Stimulated activated CD8-positive, alpha-beta memory T cell treated with anti-CD3 and anti-CD28 coated beads, Interleukin-15, amount 100 ng/mL, for 4 hours (primary cell): ENCODE measurements at places on chromosomes 1 and 21.

- DNase-seq = no peak
Measured at GRCh38 chr1:37673920-37674319, 18.4 kb upstream of the CDCA8 start.

DNA sequence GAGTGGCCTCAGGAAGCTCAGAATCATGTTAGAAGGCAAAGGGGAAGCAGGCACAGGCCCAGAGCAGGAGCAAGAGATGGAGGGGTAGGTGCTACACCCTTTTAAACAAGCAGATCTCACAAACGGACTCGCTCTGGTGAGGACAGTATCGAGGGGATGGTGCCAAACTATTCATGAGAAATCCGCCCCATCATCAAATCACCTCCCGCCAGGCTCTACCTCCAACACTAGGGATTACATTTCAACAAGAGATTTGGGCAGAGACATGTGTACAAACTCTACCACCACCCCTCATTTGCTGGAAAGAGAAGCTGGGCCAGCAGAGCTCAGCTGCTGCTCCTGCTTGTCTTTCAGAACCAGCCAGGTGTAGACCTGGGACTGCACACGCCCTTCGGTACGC, 32.9 kb downstream of the MIS18A start:
- DNase-seq = no peak

DNA sequence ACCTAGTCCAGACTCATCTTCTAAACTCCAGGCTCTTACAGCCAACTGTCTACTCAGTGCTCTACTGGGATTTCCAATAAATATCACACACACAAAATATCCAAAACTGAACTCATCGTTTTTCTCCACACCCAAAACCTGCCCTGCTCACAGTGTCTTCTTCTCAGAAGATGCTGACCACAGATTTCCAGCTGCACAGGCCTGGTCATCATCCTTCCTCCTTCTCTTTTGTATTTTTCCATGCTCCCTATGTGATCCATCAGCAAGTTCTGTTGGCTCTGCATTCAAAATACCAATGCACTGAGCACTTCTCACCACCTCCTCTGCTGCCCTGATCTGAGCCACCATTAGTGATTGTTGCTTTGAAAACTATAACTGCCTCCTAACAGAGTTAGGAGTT, 159.5 kb upstream of the KAZN start:
- DNase-seq = no peak

- no peak for DNase-seq
Measured at GRCh38 chr1:93804412-93804811, 74.6 kb downstream of the DNTTIP2 start.

DNA sequence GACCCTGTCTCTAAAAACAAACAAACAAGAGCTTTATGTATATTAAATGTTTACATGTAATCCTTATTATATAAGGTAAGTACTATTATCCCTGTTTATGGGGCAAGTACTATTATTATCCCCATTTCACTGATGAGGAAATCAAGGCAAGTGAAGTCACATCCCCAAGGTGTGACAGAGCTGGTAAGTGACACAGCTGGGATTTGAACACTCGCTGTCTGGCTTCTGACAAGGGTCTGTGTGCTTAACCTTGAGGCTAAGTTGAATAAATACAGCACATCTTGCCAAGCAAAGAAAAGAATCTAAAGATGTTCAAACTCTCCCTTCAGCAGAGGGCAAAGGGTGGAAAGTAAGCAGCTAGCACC, 167.9 kb upstream of the IRF2BP2 start:
- DNase-seq = no peak

DNA sequence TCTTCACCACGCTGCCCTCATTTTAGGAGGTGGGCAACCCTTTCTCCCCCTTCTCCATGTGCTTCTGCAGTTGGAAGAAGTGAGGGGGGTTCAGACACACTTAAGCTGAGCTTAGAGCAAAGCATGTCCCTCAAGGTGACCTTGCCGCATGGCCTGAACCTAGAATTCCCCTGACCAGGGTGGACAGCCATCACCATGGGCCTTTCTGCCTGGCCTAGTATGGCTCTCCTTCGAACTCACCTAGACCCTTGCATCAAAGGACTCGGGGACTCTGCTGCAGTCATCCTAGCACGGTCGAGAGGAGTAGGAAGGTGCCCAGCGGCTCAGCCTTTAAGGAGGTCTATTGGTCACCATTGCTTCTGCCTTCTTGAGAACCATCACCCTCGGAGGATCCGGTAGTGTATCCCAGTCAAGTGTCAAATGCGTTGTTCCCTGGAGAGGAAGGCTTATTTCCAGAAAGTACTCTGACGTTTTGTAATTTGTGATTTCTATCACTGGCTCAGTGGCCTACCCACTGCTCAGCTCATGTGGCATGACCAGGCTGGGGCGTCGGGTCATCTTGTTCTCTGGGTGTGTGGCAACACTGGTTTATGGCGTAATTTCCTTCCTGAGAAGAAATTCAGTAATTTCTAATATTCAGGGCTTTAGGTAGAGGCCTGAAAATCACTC, at the start of gene KCNE1:
Gene KCNE1, minus strand, starts transcription at position 424 of the 669 bp plus-strand sequence. CDS start 62,576 bp downstream, outside the sequence.
- DNase-seq = no peak

GRCh38 chr1:167440776-167441175, 77.6 kb downstream of the CD247 start:
- DNase-seq = no peak

- no peak for DNase-seq
Measured at GRCh38 chr1:50710099-50710498, 250.0 kb downstream of the FAF1 start.

DNA sequence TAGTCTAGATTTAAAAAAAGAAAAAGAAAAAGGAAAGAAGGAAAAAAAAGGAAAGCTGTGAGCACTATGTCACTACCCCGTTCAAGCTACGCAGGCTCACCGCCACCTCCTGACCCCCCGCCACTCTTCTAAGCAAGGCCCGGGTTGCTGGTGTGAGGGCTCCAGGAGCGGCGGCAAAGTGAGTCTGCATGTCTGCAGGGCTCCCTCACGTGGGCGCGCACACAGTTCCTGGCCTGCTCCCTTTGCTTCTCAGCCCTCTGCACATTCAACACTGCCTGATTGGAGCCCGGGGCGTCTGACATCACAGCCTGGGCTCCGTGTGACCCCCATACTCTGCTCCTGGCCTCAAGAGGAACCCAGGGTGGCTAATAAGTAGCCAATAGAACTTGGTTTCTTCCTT, 81.4 kb upstream of the TLR5 start:
- DNase-seq = no peak

DNA sequence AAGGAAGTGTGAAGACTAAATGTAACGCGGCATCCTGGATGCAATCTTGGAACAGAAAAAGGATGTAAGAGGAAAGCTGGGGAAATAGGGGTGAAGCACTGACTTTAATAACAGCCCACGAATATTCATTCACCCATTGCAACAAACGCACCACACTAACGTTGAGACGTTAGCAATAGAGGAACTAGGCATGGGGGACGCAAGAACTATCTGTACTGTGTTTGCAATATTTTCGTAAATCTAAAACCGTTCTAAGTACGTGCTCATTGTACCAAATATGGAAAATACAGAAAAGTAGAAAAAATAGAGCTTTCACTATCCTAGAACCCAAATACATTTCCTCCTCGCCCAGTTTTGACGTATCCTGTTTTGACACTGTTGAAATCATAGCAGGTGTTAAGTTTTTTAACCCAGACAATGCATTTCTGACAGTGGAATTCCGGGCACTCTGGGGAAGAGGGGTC, 3.9 kb downstream of the LAPTM5 start:
- DNase-seq = no peak

GRCh38 chr1:232813760-232814159, 8.5 kb downstream of the MAP10 start:
- no peak for DNase-seq

- DNase-seq = no peak
Measured at GRCh38 chr1:48969971-48970370, 193.3 kb upstream of the BEND5 start.

DNA sequence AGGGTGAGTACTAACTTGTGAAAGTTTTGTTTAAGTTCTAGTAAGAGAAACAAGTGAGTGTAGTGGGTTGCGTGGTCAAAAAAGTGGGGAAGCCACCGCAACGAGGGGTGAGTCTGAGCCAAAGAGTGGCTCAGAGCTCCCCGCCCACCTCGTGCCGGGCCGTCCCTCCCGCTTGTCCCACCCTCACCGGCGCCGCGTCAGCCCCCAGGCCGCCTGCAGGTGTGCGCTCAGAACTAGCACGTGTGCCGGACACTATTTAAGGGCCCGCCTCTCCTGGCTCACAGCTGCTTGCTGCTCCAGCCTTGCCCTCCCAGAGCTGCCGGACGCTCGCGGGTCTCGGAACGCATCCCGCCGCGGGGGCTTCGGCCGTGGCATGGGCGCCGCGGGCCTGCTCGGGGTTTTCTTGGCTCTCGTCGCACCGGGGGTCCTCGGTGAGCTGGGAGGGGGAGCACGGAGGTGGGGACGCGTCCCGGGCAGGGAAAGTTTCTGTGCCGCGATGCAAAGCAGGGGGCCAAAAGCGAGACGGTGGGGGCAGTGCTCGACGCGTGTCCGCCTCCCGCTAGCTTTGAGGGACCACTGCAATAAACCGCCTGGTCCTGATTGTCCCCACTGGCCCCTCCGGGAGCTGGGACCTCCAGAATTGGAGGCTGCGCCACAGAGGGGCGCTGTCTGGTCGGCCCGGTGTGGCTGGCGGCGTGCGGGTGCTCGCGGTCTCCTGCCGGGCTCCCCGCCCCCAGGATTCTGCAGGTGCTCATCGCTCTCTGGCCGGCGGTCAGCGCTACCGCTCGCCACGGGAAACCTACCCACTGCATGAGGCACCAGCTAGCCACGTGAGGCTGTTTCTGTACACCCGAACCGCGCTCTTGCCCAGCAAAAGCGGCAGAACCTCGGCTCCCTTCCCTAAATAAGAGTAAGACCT, at the start of gene CR2:
Gene CR2, plus strand, starts transcription at position 283 of the 919 bp plus-strand sequence. Its CDS starts 91 bp downstream, at position 374.
- DNase-seq = peak; percentile 38

DNA sequence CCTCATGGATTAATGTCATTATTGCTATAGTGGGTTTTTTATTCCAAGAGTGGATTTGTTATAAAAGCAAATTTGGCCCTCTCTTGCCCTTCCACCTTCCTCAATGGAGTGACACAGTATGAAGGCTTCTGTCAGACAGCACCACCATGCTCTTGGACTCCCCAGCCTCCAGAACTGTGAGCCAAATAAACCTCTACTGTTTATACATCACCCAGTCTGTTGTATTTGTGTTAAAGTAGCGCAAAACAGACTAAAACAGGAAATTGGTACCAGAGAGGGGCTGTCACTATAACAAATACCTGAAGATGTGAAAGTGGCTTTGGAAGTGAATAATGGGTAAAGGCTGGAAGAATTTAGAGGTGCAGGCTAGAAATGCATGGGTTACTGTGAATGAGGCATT, 38.0 kb upstream of the DMRTB1 start:
- no peak for DNase-seq

- DNase-seq = no peak
Measured at GRCh38 chr1:22237433-22238093, 94.7 kb upstream of the WNT4 start.

DNA sequence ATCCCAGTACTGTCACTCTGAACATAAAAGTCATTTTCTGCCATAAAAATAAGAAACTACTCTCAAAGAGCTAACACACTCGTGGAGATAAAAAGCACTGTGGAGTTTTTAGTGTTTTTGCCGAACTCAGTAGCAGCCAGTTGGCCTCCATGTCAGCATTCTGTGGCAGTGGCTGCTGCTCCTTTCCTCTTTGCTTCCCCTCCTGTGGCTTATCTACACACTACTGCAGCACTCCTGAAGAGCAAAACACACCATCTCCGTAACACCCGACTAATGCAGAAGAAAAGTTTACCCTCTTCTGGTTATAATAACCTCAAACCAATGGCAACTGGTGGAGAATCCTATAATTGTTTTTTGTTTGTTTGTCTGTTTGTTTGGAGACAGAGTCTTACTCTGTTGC, 44.9 kb downstream of the RAB3GAP2 start:
- DNase-seq = no peak

DNA sequence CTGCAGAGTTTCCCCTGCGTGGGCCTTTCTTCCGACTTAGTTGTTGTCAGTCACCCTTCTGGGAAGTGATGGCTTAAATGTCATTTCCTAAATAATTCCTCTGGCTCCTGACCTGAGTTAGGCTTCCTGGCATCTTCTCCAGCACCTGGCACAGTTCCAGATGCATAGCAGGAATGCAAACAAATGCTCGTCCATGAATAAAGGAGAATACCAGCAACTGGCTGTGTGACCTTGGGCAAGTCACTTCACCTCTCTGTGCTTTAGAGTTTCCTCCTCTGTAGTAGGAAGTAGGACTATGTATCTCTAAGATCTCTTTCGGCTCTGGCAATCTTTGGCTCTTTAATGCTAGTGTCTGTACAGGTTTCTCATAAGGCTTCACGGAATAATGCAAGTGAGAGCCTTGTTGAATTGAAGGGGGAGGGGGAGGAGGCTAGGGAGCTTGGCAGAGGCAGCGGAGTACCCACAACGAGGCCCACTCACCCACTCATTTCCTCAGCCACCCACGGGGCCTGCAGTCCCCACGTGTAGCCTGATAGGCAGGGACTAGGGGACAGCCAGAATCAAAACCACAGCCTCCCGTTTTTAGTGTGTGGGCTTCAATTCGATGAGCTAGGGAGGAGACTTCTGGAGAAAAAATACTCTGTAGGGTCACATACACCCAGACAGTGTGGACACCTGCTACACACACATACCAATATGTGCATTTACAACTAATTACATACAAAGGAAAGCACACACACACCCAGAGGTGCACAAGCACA, 48.1 kb downstream of the TENT5C start:
- DNase-seq = no peak

DNA sequence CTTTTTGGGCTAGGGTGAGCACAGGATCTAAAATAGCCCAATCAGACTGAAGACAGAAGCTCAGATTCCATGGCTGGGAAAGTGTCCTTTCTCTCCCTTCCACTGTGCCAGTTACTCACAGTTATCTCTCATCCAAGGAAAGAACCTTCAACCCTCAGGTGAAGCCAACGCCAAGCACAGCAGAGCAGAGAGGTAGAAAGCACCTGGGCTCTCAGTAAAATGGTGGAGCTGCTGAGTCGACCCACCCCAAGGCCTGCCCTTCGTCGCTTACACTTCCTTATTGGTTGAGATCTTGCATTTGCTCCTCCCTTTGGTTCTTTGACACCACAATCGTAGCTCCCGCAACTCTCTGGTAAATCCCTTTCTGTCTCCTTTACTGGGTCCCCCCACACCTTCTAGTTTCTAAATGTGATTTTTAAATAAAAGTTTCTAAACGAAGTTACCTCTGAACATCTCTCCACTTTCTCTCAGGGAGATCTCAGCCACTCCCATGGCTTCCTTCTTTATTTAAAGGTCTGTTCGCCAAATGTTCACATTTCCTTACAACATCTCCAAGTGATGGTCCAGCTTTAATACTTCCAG, 27.5 kb upstream of the SLC30A1 start:
- no peak for DNase-seq

DNA sequence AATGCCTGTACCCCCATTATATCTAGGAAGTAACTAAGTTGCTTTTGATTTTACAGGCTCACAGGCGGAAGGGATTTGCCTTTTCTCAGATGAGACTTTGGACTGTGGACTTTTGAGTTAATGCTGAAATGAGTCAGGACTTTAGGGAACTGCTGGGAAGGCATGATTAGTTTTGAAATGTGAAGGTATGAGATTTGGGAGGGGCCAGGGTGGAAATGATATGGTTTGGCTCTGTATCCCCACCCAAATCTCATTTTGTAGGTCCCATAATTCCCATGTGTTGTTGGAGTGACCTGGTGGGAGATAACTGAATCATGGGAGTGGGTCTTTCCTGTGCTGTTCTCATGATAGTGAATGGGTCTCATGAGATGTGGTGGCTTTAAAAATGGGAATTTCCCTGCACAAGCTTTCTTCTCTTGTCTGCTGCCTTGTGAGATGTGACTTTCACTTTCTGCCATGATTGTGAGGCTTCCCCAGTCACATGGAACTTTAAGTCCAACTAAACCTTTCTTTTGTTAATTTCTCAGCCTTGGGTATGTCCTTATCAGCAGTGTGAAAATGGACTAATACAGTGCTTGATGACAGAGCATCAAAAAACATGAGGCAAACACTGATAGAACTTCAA, 1119.5 kb downstream of the PLA2G4A start:
- DNase-seq = no peak

GRCh38 chr21:36751383-36751782, 52.5 kb downstream of the SIM2 start:
- no peak for DNase-seq
